ENCODE measurements at places on chromosomes 16 and 17.

GRCh38 chr16:64864232-64864809 lies 257.5 kb downstream of the CDH11 start:
- no peak for DNase-seq

DNA sequence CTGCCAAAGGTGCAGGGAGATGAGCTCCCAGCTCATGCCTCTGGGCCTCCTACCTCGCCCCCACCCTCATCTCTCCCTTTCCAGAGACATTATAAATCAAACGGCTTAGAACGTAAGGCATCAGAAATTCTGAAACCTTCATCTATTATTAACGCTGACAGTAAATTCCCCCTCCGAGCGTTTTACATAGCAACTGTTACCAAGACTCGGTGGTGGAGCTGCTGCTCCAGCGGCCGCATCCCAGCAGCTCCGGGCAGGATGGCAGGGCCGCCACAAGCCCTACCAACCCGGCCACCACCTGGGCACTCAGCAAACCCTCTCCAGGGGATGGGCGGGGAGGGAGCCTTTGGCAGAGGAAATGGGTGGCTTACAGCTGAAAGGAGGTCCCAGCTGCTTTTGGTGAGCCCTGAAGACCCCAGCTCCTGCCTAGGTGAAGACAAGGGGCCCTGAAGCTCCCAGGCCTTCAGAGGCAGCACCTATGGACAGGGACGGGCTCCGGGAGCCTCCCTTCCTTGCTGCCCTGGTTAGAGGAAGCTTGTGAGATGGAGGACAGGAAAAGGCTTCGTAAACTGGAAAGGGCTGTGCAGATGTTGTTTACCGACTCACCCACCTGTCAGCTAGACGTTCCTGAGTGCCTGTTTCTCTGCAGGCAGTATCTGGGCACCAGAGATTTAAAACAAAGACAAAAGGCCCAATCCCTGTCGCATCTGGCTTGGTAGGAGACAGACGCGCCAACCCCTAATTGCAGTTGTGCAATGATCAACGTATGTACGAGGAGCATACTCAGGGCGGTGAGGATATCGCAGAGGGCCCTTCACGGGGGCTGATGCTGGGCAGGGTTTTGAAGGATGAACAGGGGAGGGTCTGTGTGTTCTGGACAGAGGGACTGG lies 76.9 kb downstream of the RAI1 start:
- DNase-seq, result no peak

- DNase-seq, result no peak
Observed at GRCh38 chr17:45342871-45343526, 26.2 kb upstream of the MAP3K14 start.

- DNase-seq, result no peak
Observed at GRCh38 chr16:67718668-67719047, 458 bp downstream of the GFOD2 start.

GRCh38 chr17:29593591-29594518 lies 923 bp downstream of the ANKRD13B start:
- DNase-seq, result no peak

DNA sequence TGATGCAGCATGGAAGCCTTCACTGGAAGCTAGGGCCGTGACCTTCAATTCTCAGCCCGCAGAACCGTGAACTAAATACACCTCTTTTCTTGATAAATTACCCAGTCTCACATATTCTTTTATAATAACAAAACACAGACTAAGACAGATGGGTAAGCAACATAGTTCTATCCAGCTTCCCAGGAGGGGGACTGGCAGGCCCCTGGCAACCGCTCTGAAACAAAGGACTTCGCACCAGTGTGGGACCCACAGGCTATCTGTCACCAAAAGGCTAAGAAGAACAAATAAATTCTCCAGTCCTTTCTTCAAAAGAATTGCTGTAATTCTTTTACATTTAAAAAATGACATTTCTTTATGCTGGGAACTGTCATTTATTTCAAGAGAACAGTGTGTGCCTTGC lies 19.0 kb downstream of the ELAC2 start:
- no peak for DNase-seq

DNA sequence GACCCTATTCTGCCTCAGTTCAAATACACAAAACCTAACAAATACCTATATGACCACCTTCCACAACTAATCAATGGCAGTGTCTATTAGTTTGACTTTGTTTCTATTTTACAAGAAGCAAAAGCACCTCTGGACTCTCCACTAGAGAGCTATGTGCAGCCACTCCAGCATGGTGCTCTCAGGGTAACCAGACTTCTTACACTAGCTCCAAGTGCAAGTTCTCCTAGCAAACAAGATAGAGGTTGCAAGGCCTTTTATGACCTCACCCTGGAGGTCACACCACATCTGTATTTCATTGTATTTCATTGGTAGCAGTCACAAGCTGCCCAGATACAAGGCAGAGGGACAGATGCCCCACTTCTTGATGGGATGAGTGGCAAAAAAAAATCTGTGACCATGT lies 8.3 kb upstream of the ZNF263 start:
- DNase-seq, result no peak

- DNase-seq, result no peak
Observed at GRCh38 chr17:76170114-76170513, 29.1 kb upstream of the FOXJ1 start.

DNA sequence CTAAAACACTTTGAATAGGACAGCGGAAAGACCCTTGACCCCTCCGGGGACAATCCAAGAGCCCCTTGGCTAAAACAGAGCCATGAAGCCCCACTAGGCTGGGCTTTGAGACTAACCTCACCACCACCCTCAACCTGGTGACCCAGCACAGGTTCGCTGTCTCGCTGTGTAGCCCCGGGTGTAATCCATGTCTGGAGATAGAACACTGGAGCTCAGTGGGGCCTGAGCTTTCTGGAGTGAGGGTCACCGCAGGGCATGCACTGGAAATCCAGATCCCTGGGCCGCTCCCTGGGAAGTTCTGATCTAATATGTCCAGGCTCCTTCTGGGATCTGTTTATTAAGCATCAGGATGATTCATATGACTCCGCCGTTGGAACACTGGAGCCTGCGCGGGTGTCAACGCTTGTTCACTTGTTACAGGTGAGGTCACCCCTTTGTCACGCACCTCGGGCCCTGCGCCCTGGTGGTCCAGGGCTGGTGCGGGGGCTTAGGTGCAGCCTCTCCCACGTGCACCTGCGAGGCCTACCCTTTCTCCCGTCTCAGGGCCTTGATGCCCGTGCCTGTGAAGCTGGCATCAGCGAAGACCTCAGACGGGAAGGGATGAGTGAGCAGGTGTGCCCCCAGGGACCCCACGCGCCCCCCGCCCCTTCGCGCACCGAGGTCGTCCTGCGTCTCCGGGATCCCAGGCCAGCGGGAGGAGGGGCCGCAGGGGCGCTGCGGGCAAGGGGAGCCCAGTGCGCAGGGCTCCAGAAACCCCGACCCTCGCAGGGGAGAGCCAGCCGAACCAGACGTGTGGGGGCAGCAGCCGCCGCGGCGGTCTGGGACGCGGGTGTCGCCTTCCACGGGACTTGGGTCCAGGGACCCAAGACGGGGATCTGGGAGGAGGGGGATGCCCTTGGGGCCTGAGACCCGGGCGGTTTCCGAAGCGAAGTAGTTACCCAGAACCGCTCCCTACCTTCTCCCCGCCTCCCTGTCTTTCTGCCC lies 224.1 kb upstream of the FOXF1 start:
- no peak for DNase-seq

- no peak for DNase-seq
Observed at GRCh38 chr16:70468776-70469525, 14.6 kb downstream of the FCSK start.

DNA sequence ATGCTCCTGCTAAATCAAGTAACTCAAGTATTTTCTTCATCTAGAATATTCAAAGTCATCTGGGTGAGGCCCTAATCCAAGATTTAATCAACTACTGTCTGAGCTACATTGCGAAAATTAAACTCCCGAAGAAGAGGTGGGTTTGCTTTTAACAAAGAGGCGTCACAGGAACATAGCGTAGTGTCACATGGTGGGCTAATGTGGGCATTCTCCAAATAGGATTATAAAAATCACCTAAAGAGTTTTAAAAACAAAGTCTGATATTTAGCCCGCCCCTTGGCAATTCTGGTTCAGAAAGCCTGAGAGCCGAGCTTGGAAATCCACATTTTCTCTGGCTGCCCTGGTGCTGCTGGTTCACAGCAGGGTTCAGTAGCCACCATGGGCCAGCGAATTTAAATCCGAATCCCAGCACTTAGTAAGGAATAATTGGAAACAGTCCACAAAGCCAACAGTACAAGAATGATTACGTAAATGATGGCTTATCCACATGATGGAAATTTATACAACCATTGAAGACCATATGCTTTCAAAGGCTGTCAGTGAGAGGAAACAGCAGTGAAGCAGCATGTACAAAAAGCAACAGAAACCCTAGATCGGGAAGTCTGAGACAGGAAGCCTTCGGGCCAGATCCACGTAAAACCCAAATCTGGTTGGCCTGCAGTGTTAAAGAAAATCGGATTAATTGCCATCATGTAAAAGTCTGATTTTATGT lies 8.8 kb downstream of the PMM2 start:
- DNase-seq, result no peak

DNA sequence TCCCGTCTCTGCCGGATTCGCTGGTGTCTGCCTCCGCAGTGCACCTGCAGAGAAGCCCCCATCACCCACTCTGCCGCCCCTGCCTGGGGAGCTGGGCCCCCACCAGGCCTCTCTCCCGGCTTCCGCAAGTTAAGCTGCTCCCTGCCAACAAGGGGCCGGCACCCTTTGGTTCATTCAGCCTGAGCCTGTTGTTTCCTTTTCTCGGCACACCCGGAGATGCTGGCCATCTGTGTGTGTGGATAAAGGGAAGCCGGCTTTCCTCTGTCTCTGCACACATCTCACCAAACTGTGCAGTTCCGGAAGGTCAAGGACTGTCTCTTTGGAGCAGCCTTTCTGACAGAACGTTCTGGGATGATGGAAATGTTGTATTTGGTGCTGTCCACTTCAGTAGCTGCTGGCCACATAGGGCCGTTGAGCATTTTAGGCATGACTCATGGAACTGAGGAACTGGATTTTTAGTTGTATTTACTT lies 6.8 kb downstream of the MAPK8IP3 start:
- no peak for DNase-seq

DNA sequence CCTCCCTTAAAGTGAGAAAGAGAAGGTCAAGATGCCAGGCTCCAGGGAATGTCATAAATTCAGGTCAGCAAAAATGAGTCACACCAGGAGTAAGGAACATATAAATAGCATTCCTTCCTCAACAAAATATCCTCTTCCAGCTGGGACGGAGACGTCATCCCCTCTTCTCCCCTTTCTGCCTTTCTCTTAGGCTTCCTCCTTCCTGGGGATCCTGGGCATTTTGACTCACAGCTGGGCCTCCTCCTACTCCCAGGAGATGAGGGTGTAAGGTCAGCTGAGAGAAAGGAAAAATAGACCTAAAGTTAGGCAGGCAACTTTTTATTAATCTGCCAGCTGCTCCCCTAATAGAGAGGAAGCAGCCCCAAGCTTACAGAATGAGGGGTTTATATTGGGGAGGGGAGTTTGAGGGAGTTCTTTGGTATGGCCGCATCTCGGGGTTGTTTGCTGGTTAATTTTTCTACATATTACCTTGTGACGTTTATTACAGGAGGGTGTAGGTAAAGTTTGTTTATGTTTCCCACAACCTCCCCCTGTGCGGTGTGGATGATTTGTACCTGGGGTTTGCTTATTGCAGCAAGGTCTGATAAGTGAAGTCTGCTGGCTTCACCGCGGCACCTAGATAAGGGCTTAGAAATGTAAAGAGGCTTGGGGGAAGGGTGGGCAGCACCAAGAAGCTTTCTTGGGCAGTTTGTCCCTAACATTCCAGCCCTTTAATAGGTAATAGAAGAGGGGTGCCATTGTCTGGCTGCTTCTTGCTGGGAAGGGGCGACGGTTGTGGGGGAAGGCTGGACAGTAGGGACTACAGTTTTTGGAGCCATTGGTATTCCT lies 7.1 kb upstream of the ZNF747 start:
- DNase-seq, result no peak

DNA sequence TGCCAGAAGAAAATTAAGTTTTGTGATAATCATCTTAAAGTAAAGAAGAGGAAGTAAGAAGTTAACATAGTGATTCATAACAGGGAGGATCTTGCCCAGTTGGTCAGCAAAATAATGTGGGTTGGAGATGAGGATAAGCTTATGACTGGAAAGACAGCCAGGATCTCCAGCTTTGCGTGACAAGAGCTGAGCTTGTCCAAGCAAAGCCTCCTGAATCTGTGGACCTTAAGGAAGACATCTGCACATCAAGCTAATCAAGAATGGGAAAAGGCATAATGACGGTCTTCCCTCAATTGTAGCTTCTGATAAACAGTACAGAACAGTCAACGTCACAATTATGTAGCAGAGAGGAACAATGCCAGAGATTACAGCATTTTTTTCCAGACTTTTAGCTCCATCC lies 744.7 kb upstream of the GOT2 start:
- no peak for DNase-seq

DNA sequence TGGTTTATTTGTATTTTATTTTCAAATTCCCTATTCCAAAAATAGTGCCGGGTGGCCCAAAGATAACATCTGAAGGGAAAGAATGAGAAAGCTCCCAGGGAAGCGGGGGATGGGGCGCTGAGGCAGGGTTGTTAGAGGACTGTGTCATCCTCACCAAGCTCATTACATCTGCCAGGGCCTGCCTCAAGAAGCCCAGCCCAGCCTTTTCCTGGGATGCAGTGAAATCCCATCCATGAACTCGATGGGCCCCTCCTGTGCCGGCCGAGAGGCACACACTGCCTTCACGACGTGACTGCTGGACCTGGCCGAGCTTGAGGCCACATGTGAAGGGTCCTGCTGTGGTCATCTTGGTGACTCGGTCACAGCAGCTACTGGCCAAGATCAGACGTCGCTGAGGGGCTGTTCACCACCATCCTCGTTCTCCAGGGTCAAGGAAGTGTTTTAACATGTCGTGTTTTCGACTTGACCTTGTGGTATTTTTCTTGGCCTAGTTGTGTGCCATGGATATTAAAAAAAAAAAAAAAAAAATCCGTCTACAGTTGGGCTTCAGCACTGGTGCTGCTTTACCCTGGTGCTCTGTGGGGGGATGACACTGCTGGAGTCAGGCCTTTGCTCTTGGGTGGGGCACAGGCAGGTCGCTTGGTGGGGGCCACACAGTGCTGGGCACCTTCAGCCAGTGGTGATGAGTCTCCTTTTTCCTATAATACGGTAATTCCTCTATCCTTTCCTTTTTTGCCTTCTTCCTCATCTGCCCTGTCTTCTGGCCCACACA lies 4.9 kb downstream of the TIMM22 start:
- no peak for DNase-seq

- DNase-seq, result no peak
Observed at GRCh38 chr17:6576038-6576785, 19.9 kb upstream of the PITPNM3 start.

DNA sequence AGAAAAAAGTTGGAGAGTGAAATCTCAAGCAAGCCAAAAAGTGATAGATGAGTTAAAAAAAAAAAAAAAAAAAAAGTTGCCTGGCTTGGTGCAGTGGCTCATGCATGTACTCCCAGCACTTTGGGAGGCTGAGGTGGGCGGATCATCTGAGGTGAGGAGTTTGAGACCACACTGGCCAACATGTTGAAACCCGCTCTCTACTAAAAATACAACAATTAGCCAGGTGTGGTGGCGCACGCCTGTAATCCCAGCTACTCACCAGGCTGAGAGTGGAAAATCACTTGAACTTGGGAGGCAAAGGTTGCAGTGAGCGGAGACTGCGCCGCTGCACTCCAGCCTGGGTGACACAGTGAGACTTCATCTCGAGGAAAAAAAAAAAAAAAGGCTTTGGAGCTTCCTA lies 668.8 kb downstream of the WWOX start:
- DNase-seq, result no peak
